Activated CD4-positive, alpha-beta T cell treated with anti-CD3 and anti-CD28 coated beads, Interleukin-2, amount 50 U/mL, for 24 hours (primary cell): ENCODE measurements at places on chromosomes 7 and 10.

- DNase-seq, result no peak
These were observed 115.1 kb upstream of the STK17A start for GRCh38 chr7:43467846-43468245.

DNA sequence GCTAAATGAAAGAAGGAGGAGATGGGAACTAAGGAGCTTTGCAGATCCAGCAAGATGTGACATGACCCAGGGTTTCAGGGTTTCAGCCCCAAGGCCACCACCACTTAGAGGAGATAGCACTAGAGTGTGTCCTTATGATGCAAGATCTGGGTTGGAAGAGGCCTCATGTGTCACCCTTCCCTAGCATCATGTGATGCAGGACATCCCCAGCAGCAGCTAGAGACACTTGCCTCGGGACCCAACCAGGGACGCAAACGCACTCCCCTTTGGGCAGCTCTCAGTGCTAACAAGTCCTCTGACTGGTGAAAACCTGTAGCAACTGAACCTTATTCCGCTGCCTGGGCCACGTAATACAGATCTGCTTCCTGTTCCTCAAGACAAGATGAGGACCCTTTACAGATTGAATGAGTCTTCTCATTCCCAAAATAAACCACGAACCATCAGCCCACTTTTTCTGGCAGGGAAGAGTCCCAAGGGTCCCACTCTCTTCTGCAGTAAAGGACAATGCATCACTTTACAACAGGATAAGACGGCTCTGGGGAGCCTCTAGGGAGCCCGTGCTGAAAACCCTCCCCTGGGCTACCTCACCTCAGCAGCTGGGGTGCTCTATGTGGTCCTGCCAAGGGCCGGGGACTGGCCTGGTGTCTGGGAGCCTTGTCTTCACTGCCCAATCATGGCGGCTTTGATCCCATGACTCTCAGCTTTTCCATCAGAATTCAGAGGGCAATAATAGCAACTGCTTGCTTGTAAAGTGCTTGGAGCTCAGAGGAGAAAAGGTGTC lies 44.8 kb upstream of the GDF10 start:
- DNase-seq, result no peak

- no peak for DNase-seq
These were observed 78.8 kb downstream of the SLC25A40 start for GRCh38 chr7:87797395-87797794.

DNA sequence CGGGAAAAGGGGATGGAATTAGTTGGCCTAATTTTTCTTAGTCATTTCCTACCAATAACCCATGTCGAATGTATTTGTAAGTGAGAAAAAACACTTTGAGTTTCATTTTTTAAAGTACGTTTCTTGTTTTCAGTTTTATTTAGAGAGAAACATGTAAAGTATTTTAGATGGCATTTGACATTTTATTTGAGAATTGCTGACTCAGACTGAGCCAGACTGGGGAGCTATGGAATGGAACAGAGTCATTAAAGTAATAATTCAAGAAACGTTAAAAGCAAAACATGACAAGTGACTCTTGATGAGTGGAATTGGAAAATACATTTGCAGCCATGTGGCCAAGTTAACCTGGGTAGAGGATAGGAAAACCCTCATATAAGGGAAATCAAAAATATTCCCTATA lies 286.1 kb upstream of the NPSR1 start:
- no peak for DNase-seq

DNA sequence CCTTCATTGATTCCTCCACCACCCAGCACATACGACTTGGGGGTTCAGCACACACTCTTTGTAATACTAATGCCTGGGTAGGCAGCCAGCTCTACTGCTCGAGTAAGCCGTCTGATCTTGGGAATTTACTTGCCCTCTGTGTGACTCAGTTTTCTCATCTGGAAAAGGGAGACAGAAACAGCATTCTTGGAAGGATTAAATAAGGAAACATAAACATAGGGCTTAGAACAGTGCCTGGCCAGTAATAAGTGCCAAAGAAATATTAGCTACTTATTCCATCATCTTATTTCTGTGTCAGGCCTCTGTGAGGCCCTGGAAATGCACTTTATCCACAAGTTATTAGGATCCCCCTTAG lies 130.1 kb downstream of the TNS3 start:
- no peak for DNase-seq

- no peak for DNase-seq
These were observed 36.8 kb downstream of the MYOF start for GRCh38 chr10:93445097-93445960.

- no peak for DNase-seq
These were observed 96.5 kb downstream of the CAMK1D start for GRCh38 chr10:12445701-12446334.

GRCh38 chr10:97932932-97933530 lies 83.4 kb downstream of the GOLGA7B start:
- DNase-seq, result no peak
